ENCODE measurements at places on chromosomes 12 and 14. TPM values are rescaled to one million over a fixed set of nuclear protein-coding genes. Genes with fewer than 3 reads are reported as not detected.
A peak's percentile ranks its signal among the peaks of the same experiment; 100 is the strongest.

DNA sequence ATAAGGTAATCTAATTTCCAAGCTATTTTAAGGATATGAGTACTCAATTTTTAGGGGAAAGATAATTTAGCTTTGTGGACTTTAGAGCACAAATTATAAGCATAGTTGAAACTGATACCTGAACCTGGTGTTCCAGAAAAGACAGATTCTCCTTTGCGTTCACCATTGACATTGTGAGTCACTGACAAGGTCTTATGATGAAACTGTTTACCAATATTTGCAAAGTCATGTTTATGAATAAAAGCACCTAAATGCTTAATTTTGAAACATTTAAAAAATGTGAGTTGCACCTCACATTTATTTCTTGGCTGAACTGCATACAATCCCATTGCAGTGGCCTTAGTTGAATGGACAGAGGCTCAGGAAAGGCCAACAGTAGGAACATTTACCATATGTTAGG, 3.9 kb downstream of the BCAT1 start:
- DNase-seq = no peak

- DNase-seq = peak; percentile 43
Measured at GRCh38 chr14:72962829-72963312, 36.6 kb downstream of the DCAF4 start.

DNA sequence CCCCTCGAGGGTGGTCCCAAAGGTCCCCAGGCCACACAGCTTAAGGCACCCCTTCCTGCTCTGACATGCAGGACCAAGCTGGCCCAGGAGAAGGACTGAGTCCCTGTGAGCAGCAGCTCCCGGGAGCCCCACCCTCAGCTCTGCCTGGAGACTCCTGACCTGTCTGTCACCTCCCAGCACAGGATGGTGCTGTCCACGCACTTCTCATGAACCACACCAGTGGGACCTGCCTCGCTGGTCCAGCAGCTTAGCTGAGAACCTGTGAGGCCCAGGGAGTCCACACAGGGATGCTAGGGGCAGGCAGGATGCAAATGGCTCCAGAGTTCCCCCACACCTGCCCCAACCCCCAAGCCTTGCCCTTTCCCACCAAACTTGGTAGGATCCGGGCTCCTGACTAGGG, 27.7 kb downstream of the CCDC85C start:
- no peak for DNase-seq

- DNase-seq = peak; percentile 42
Measured at GRCh38 chr14:23056956-23057756, at the start of gene CDH24. CDH24 (minus strand) TSS chr14:23057520; CDS start chr14:23055733, 1,787 bp downstream.

DNA sequence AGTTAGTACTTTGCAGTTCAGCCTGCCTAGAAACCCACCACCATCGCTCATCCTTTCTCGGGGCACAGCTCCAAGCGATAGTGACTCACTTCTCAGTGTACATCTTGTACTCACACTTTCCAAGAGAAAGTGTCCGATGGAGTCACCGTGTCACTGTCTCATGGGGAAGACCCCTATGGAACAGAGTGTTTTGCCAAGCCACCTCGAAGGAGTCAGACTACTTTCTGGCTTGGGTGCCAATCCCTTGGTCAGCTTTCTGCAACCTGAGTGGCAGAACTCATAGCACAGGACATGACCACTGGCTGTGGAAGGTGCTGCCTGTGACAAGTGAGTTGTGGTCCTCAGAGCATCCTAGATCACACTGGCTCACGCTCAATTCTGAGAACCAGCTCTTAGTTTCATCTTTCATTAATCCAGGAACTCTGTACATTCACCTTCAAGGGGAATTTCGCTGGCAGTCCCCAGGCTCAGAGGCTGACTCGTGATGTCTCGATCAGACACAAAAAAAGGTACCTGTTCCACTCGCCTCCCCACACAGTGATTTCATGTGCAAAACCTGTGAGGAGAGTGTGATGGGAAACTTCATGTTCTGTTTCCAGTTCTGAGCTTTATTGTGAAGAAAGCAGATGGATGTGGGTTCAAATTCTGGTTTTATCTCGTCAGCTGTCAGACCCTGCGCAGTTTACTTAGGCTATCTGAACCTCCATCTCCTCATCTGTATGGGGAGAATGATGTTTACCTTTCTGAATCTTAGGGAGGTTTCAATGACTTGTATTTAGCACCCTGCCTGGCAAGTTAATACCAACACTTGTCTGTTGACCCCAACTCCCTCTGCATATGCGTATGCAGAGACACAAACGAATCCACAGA, 127.3 kb upstream of the CCND2 start:
- DNase-seq = no peak

The KIF26A gene
- total RNA-seq = not detected

The SLC2A13 gene
- 3.5 TPM for total RNA-seq

The PDE3A gene
- total RNA-seq = not detected

Data from HT-29 (cell line).